ENCODE measurements at places on chromosomes 7 and 10.

- no peak for DNase-seq
Observed at GRCh38 chr10:86653987-86654386, 360 bp upstream of the OPN4 start.

DNA sequence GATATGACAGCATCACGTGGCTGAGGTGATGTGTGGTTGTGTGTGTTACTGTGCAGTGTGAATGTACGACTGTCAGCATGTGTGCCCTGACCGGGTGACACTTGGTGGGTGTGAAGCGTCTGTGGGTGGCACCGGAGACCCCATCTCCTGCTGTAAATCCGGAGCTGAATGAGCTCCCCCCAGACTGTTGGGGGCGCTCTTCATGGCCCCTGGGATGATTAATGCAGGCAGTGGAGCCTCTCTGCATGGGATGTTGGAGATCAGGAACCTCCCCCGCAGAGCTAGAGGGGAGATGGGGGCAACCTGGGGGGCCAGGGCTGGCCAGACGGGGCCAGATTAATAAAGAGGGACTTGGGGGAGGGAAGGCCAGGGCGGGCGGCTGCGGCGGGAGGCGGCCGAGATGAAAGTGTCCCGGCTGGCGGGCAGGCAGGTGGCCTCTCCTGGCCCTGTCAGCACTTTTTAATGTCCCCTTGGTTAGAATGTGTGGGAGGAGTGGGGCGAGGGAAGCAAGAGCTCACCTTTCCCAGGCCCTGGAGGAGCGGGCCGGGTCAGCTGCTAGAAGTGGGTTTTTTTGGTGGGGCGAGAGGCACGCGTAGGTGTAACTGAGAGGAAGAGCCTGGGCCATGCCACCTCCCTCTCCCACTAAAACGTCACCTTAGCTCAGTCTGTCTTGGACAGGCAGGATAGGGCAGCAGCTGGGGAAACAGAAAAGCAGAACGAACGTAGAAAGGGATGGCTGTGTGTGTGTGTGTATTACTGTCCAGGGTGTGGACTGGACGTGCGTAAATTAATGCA is 34.1 kb downstream of the HIF1AN start:
- no peak for DNase-seq

GRCh38 chr7:84624927-84625326 is 430.3 kb upstream of the SEMA3A start:
- DNase-seq = no peak

DNA sequence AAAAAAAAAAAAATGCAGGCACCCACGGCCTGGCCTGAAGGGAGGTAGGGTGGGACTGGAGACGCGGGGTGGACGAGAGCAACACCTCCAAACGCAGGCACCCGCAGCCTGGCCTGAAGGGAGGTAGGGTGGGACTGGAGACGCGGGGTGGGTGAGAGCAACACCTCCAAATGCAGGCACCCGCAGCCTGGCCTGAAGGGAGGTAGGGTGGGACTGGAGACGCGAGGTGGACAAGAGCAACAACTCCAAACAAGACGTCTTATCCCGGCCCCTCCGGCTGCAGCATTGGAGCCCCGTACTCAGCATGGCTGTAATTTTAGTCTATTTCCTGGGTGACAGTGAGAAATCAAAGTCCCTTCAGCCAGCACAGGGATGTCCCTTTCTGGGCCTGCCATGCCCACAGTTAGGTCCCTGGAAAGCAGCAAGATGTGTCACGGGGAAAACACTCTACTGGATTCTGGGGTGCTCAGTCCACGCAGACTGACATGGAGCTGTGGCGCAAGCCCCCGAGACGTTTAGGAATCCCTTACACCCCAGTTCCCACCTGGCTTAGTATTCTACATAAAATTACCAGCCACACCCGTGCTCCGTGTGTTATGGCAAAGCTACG is 119.9 kb downstream of the WDR37 start:
- no peak for DNase-seq

All from fibroblast of mammary gland (primary cell).